Stimulated activated CD4-positive, alpha-beta T cell treated with anti-CD3 and anti-CD28 coated beads, Interleukin-1b, Interleukin-23, amount 100 ng/mL, for 1 hour (primary cell): ENCODE measurements at places on chromosomes 11 and 22.

DNA sequence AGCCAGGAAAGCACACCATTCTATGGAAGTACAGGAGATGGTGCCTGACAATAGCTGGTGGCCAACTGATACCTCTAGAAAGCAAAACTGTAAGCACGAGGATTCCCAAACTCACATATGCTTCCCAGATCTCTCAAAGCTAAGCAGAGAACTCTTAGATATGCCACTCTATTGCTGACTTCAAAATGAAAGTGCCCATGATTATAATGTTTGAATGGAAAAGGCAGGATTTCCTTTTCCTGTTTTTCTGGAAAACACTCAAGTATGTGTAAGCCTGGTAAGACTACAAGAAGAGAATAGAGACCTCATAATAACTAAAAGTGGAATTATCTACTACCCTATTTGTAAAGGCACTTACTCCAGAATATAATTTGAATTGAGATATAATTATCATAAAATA, 2.6 kb upstream of the CARD18 start:
- DNase-seq, result no peak

GRCh38 chr11:73280626-73281025, 8.5 kb downstream of the P2RY6 start:
- no peak for DNase-seq

GRCh38 chr22:20389288-20389687, 4.7 kb upstream of the ZNF74 start:
- no peak for DNase-seq

GRCh38 chr11:120057028-120057330, 80.9 kb downstream of the TRIM29 start:
- no peak for DNase-seq

GRCh38 chr11:14894657-14895598, 2.9 kb upstream of the CYP2R1 start:
- DNase-seq, result no peak

DNA sequence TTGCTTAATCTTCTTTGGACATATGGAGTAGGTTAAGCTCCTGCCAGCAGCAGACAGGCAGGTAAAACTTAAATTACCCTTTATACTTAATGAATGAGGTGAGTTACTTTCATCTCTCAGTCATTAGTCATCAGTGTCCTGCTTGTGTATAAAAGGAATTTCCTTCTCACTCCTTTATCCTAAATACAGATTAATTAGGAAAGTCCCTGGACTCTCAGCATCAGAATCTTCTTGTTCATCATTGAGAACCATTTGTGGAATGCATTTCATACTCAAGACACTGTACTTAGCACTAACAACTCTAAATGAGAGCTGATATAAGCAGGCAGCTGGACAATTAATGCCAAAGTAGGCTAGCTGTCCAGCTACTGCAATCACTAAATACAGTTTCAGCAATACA, 630.4 kb downstream of the METTL15 start:
- no peak for DNase-seq

GRCh38 chr11:77668760-77669159, 31.2 kb upstream of the CLNS1A start:
- DNase-seq, result no peak

- no peak for DNase-seq
Measured at GRCh38 chr22:49237703-49238102, 590.0 kb downstream of the BRD1 start.

DNA sequence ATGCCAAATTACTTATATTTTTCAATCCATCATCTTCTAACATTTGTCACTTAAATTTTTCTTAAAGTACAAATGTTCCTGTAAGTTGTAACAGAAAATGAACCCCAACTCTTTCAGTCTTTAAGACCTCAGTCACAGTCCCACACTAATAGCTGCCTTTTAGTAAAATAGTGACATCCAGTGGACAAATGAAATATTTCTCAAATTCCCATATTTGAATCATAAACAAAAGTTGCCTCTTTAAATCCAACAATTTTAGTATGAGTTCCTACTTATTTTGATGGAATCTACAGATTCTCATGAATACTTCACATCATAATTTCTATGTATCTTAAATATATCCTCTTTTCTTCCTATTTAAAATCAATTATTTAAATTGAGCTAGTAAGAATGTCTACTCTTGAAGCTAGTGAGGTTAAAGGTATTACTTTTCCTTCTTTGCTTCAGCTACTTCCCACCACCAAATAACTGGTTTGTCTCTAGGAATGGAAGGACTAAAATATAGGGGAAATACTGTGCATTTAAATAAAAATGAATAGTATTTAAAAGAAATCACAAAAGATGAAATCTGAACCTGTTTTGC, 9.2 kb downstream of the LIN7C start:
- DNase-seq, result no peak

DNA sequence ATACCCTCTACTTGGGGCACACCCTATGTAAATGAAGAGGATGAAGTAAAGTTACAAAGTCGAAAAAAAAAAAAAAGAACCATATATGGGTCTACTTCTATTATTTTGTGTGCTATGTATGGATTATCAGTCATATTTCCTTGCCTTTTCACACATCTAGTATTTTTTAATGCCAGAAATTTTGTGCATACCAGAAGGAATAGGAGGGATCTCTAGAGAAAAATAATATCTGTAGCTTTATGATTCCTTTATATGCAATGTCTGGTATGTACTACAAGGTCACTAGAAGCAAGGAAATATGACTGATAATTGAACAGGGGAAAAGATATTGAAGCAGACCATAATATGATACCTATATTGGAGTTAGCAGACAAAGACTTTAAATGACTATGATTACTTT, 713.4 kb downstream of the OPCML start:
- DNase-seq, result no peak
